ENCODE measurements at places on chromosomes 7 and 10.

- DNase-seq, result peak; percentile 4
Measured at GRCh38 chr7:107969856-107970255, 33.1 kb downstream of the LAMB1 start.

DNA sequence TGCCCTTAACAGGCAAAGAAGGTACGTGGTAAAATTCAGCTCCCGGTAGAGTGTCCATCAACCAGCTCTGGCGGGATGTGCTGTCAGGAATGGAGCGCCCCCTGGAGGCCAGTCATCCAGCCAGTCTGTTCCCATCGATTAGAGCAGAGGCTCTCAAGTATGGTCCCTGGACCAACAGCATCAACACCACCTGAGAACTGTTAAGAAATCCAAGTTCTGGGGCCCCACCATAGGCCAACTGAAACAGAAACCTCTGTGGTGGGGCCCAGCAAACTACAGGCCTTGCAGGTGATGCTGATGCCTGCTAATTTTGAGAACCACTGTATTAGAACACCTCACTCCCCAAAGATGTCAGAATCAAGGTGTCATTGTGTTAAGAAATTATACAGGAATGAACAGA lies 109.2 kb downstream of the DPY19L1 start:
- DNase-seq, result no peak

GRCh38 chr7:118502235-118502634 lies 277.7 kb downstream of the ANKRD7 start:
- no peak for DNase-seq

- DNase-seq, result no peak
Measured at GRCh38 chr7:157490465-157490912, 153.7 kb downstream of the DNAJB6 start.

- DNase-seq, result no peak
Measured at GRCh38 chr7:85924062-85924461, 719.6 kb upstream of the GRM3 start.

- no peak for DNase-seq
Measured at GRCh38 chr10:85623758-85624157, 742.8 kb downstream of the GRID1 start.

DNA sequence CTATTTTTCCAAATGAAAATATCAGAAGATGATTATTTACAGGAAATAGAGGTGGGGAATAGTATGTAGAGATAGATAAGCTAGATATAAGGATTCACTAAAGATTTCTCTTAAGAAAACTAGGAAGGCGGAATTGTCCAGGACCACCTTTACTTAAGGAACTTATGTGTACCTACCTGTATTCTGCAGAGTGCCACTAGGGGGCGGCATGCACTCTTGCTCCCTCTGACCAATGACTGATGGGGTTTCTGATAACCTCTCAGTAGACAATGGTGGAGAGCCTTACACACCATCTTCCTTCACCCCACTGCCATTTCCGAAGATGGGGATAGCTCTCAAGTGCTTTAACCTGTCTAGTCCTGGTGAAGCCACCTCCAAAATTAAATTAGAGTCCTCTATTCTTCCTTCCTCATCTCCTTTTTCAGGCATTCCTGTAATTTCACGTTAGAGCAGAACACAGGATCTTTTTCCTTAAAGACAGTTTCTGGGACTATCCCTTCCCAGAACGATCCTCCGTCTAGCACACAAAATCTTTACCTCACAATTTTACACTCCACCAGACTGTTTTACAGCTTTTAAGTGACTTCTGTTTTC lies 453.1 kb downstream of the SORCS1 start:
- no peak for DNase-seq

GRCh38 chr7:41503438-41503837 lies 199.5 kb downstream of the INHBA start:
- no peak for DNase-seq

GRCh38 chr10:13773496-13774170 lies 186.9 kb downstream of the PRPF18 start:
- no peak for DNase-seq

DNA sequence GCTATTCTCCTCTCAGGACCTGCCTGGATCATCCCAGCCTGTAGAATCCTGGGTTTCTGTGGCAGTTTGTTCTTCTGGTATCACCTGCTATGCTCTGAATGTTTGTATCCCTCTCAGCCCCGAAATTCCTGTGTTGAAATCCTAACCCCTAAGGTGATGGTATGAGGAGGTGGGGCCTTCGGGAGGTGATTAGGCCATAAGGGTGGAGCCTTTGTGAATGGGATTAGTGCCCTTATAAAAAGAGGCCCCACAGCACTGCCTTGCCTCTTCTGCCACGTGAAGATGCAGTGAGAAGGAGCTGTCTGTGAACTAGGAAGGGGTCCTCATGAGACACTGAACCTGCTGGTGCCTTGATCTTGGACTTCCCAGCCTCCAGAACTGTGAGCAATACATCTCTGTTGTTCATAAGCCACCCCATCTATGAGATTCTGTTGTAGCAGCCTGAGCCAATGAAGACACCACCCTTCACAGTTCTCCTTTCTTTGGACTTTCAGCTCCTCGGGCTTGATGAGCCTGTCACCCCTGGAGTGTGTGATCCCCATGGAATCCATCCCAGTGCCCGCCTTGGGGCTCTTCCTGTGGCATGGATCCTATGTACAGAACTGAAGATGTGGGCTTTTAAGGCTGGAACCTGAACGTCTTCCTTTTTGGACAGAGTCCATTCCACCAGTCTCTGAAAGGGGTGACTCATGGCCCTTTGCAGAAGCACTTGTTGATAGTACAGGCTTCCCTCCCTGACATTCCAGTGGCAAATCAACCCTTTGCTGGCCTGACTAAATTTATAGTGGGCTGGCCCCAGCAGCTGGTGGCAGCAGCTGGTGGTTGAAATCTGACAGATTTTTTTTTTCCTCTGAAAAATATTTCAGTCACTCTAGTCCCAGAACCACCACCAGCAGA lies 138.0 kb downstream of the TACC2 start:
- DNase-seq, result peak; percentile 39

DNA sequence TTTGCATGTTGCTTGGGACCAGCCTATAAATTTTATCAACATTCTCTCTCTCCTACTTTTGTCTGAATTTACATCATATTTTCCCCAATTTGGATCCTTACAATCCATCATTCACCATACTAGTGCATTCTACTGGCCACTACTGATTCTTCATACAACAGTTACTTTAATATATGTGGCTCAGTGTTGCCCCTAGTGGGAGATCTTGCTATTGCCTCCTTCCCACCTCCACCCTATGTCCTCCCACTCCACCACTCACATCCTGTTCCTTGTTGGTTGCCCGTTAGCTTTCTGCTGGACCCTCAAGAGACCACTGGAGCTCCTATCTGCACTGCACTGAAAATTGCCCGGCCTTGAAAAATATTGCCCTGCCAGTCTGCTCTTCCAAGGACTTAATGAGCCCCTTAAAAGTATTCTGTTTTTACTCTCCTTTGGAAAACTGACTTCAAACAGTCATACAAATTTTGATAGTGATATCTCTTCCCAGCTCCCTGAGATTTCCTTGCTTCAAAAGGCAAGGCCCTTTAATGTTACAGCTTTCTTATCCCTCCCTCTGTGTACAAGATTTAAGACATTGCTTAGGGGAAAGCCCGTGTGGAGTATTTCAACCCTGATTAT lies 243.2 kb upstream of the TMEM229A start:
- no peak for DNase-seq

- DNase-seq, result no peak
Measured at GRCh38 chr10:131155876-131156230, 155.7 kb downstream of the TCERG1L start.

DNA sequence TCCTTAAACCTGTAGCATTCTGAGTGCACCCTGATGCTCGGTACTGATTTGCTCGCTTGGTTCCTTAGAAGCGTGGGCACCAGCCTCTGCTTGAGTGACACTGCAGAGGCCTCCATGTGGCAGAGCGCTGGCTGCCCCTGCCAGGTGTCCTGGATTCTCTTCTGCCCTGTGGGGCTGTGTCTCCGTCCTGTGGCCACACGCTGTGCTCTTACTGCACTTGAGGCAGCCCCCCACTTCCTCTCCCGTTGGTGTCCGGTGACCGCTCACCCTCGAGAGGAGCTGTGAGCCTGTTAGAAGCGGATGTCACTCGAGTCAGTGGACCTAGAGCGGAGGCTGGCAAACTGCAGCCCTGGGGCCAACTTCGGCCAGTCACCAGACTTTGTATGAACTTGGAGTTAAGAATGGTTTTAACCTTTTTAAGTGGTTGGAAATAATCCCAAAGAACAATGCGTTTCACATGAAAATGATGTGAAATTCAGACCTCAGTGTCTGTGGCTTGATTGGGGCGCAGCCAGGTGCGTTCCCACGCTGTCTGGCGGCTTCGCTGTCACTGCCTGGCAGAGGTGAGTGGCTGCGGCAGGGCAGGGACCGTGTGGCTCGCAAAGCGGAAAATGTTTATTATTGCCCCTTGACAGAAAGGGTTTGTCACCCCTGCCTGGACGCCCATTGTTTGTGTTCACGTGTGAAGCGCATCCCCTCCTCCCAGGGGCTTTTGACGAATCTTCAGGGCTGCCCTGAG lies 114.6 kb downstream of the CYTH3 start:
- DNase-seq, result no peak

Measured in NCI-H2029 (cell line).